Femur (tissue), 1 donor: ENCODE measurements at places on chromosomes 3 and 15.
A peak's percentile ranks its signal among the peaks of the same experiment; 100 is the strongest.

DNA sequence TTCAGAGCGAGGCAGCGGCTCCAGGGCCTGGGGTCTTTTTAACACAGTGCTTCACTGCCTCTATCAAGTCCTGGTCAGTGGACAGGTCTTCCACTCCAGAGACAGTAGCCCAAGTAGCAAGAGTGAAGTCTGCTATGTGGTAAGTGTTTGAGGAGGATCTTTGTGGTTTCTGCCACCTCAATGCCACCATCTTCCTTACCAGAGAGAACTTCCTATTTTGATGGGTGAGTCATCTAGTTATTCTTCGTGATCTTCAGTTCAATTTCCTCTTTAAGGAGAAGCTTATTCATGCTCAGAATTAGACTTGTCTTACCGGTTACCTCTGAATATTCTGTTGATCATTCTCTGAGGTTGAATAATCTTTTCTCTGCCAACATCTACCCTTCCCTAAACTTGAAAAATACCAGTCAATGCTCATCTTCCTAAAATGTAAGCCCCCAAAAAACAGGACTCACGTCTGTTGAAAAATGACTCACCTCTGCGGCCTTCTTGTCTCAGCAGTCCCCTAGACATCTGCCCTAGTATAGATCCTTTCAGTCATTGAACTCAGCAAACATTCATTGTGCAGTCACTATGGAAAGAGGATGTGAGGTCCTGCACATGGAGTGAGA lies 32.2 kb upstream of the BCL6 start:
- DNase-seq: no peak

DNA sequence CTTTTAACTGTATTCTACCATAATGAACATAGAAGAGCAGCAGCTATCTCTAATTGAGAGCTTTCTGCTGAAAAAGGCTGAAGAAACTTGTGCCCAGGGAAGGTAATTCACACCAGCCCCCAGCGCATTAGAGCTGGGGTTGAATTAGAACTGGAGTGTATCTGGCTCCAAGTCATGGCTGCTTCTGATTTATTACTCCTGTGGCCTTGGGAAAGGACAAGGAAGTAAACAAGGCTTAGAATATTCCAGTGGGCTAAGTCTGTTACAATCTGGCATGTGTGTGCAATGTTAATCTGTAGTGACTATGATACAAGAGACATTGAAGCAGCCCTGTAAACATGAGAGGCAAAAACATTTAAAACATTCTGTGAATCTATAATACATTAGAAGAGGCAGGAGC lies 18.1 kb downstream of the CPA3 start:
- no peak for DNase-seq

DNA sequence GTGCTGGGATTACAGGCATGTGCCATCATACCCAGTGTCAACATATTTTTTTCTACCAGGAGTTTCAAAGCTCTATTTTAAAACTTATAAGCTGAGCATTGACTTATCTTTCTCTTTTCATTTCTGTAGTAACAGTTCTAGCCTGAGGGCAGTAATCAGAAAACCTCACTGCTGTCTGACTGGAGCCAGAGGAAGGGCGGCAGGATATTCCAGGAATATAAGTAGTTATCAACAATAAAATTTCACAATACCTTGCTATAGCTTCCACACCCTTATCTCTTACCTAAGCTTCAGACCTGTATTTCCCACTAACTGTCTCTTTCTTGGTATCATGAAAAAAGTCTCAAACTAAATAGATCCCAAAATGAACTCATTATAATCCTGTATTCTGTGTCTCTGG lies 5.1 kb upstream of the NEDD4 start:
- no peak for DNase-seq

GRCh38 chr15:58566029-58566428 lies 134.2 kb downstream of the LIPC start:
- no peak for DNase-seq

- DNase-seq: no peak
Measured at GRCh38 chr3:129974564-129974832, at the start of gene TRH. TRH (plus strand) TSS chr3:129974720; CDS start chr3:129975817, 1,097 bp downstream.

- no peak for DNase-seq
Measured at GRCh38 chr3:94440767-94441493, 378.1 kb downstream of the NSUN3 start.

- DNase-seq: no peak
Measured at GRCh38 chr15:49991587-49991986, 127.4 kb downstream of the ATP8B4 start.

GRCh38 chr15:49424954-49425353 lies 1.9 kb downstream of the FGF7 start:
- no peak for DNase-seq

DNA sequence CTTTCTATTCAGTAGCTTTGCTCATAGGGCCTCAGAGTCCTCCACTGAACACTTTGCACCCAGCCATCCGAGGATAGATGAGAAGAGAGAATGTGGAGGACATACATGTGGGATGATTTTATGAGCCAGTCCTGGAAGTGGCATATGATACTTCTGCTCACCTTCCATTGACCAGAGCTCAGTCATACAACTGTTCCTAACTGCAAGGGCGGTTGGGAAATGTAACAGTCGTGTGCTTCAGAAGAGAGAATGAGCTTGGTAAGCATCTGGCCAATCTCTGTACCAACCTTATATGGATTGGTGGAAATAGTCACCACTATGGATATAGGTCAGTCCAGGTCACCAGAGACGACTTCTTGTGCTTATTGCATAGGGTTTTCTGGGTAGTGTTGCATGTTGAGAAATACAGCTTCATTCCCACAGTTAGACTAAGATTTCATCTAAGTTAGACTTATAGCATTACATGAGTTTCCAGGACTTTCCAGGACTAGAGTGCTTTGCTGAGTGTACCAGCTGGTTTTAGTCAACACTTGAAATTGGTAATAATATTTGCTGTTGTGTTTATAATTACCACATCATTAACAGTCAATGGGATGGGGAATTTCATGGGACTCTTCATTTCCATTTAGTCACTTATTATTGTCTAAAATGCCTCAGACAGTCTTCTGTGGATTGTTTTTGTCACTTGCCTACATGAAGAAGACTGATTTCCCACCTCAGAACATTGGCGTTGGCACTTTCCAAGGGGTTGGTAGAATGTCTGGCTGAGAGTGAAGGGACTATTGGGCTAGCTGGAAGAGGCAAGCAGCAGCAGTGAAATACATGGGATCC lies 214.5 kb upstream of the ROPN1 start:
- DNase-seq: no peak

DNA sequence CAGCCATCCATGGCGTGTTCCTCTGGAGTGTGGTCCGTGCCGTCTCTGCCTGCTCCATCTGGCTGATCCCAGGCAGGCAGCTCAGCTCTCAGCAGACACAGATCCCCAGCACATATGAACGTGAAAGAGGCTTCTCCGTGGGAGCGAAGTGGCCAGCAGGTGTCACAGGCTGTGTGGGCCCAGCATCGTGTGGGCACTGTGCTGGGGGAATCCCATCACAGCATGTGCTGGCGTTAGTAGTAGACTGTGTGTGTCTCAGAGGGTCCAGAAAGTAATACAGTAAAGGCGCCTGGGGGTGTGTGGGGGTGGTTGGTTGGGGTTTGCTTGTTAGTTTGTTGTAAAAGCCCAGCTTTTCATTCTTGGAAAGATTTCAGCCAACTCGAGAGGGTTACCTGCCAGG lies 147.6 kb downstream of the IGF1R start:
- no peak for DNase-seq

- DNase-seq: no peak
Measured at GRCh38 chr15:59531066-59531675, 80.4 kb upstream of the GCNT3 start.

- no peak for DNase-seq
Measured at GRCh38 chr15:98233873-98234272, 273.4 kb downstream of the ARRDC4 start.

DNA sequence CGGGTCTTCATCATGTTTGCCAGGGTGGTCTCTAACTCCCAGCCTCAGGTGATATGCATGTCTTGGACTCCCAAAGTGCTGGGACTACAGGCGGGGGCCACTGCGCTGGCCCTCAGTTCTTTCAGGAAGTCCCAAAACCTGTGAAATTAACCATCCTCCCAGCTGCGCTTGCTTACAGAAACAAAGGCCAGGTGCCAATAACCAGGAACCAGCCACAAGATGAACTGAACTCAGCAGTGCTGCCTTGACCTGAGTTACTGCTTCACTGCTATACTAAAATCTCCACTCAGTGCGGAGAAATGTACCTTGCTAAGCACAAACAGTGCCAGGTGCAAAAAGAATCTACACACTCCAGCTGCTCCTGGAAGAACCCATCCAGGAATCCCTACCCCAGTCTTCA lies 3.9 kb upstream of the GCHFR start:
- DNase-seq: no peak

GRCh38 chr3:132232231-132232792 lies 84.9 kb upstream of the ACP3 start:
- DNase-seq: no peak

GRCh38 chr3:143135150-143135549 lies 15.6 kb downstream of the CHST2 start:
- peak; percentile 44 for DNase-seq

- DNase-seq: no peak
Measured at GRCh38 chr15:98874773-98875172, 132.8 kb downstream of the PGPEP1L start.

GRCh38 chr15:80743189-80743833 lies 35.9 kb upstream of the CEMIP start:
- DNase-seq: no peak

DNA sequence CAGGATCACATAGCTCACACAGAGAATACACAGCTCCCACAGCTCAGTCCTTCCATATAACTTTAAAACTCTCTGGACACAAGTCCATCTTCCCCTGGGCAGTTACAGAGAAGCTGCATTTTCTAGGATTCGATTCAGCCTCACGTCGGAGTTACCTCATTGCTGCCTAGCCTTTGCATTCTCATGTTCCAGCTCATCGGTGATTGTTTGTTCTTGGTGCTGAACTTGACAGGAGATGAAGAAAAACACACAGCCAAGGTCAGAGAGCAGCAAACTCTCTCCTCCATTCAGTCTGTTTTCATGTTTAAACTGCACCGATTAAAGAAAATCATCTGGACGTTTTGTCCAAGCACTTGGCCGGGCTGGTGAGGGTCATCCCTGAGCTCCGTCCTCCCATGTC lies 375.5 kb upstream of the CFAP20DC start:
- DNase-seq: no peak

GRCh38 chr3:171270541-171270940 lies 189.7 kb downstream of the TNIK start:
- DNase-seq: no peak

DNA sequence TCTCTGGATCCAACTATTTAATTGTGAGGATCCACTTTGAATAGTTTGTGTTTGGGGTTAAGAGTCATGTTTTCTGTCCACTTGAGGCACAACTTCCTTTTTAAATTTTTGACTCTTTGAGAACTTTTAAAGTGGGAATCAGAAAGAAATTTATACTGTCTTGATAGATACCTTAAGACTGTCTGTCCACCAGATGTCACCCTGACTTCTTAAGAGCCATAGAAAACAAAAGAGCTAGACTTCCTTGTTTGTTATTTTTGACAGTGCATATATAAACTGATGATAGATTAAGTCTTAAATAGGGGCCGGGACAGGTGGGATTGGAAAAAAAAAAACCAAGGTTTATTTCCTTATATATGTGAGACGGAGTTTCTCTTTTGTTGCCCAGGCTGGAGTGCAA lies 52.1 kb upstream of the WDR72 start:
- DNase-seq: no peak

DNA sequence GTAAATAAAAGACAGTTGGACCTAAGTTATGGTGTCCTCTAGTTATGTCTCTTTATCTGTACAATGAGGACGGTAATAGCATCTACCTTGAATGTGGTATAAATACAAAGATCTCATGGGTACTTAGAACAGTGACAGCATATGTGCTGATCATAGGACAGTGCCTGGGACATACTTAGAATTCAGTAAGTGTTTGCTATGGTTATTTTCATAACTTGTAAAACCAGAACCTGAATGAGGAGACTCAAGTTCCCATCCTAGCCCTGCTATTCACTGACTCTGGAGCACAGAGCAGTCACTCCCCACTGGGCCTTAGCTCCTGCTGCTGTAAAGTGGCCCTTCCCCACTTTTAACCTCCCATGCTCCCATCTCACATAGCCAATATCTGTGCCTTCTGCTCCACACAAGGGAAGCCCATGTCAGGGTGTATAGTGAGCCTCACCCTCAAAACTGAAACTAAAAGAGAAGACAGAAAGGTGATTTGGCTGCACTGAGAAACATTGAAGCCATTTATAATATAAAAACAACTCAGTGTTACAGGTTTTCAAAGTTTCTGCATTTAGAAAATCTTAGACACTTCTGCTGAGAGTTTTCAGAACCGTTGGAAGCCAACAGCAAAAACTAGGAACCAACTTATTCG lies 225.4 kb upstream of the UBE2E2 start:
- no peak for DNase-seq

DNA sequence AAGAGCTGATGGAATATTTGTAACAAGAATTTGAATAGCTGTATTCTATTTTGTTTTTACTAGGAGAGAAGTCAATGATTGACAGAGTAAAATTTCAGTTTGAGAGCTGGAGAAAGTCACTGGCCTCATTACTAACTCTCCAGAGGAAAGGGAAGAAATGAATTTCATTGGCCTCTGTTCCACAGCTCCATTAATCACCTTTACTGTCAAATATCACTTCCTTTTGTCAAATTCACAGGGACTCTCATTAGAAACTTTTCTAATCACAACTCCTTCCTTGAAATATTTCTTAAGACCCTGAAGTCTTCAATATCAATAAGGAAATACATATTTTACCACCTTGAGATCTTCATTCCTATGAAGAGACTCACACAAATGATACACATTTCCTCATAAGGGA lies 379.9 kb upstream of the RASGRP1 start:
- DNase-seq: no peak

- DNase-seq: no peak
Measured at GRCh38 chr3:66255865-66256264, 35.1 kb downstream of the SLC25A26 start.

DNA sequence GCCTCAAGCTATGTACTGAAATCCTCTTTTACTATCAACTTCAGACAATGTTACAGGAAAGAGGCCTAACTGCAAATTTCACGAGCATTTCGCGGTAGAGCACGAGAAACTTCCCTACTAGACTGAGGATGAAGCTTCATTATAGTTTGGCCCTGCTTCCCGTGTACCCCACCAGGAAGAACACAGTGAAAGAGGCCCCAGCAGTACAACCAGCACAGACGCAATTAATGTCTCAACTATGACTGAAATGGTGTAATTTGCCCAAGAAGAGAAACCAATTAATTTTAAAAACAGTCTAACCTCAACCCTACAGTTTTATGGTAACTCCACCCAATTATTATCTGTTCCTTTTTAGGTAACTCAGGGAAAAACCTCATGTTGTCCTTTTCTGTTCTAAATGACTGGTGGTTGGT lies 12.1 kb downstream of the CHSY1 start:
- DNase-seq: no peak

GRCh38 chr3:126114443-126115386 lies 30.8 kb upstream of the SLC41A3 start:
- peak; percentile 7 for DNase-seq

DNA sequence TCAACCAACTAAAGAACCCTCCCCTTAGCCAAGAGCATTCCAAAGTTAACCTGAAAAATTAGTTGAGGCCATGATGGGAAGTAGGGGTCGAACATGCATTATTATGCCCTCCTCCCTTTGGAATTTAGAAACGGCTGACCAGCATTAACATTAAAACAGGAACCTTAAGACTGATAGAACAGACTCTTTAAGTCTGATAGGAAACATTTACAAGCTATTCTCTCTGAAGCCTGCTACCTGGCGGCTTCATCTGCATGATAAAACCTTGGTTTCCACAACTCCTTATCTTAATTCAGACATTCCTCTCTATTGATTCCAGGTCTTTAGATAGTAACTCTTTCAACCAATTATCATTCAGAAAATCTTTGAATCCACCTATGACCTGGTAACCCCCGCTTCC lies 331.0 kb downstream of the CGGBP1 start:
- DNase-seq: no peak
